Left kidney (tissue), 8 donors: ENCODE measurements at places on chromosomes 13 and 19.

GRCh38 chr19:35034588-35035382 lies 4.5 kb downstream of the SCN1B start:
- no peak for DNase-seq

GRCh38 chr19:19515642-19516519 lies at the start of gene NDUFA13:
NDUFA13 (plus strand) TSS chr19:19516225; CDS start chr19:19516239, 14 bp downstream.
- DNase-seq: peak; percentile 97

- DNase-seq: no peak
Observed at GRCh38 chr13:90769387-90769786, 578.1 kb upstream of the MIR17HG start.

DNA sequence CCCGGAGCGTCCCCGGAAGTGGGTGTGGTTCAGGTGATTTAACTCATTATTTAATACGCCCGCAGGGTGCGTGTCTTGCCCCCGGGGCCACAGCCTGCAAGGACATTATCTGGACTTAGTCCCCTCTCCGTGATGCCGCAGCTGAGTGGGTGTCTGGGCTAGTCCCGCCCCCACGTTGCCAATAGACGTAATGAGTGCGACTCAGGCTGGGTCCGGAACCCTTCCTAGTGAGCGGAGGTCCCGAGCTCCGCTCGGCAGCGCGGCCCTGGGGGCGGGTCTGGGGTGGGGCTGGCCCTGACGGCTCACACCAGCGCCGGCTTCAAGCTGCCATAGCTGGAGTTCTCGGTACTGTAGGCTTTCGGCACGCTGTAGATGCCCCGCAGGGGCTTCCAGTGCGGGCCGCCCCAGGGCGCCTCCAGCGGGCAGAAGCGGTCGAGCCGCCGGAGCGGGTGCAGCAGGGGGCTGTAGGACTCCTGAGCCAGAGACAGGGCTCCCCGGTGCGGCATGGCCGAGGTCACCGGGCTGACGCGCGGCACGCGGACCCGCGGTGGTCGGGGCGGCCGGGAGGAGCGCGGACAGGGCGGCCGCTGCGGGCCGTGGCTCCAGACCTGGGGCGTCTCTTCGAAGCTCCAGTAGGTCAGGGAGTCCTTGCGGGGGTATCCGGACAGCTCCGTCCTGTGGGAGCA lies 918 bp upstream of the LHB start:
- DNase-seq: no peak

DNA sequence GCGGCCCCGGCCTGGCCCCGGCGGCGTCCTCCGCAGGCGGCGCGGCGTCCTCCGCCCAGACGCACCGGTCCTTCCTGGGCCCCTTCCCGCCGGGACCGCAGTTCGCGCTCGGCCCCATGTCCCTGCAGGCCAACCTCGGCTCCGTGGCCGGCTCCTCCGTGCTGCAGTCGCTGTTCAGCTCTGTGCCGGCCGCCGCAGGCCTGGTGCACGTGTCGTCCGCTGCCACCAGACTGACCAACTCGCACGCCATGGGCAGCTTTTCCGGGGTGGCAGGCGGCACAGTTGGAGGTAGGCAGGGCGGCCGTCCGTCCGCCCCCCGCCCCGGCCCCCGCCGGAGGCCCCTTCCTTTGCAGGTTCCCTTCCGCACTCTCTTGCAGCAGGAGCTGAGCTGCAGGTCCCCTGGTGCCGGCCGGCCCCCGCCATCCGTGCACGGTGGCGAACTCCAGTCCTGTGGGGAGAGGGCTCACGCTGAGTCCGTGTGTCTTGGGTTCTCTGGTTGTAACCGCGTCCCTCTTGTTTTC lies 9.2 kb downstream of the PLEKHJ1 start:
- DNase-seq: no peak

DNA sequence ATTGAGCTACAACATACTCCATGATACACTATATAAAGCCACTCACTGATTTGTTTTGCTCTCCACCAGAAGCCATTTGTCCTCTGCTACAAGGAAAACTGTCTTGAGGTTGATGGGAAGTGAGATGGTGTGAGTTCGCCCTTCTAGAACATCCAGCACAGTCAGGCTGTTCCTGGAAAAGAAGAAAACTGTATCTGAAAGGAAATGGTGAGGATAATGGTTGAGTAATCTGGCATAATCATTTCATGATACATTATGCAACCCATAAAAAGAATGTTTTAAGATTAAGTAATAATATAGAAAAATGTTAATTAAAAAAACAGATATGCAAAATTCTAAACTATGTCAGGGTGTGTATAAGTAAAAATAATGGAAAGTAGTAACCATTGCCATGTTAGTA lies 233.9 kb downstream of the RGCC start:
- no peak for DNase-seq

- no peak for DNase-seq
Observed at GRCh38 chr19:3693025-3693925, 7.0 kb downstream of the PIP5K1C start.

DNA sequence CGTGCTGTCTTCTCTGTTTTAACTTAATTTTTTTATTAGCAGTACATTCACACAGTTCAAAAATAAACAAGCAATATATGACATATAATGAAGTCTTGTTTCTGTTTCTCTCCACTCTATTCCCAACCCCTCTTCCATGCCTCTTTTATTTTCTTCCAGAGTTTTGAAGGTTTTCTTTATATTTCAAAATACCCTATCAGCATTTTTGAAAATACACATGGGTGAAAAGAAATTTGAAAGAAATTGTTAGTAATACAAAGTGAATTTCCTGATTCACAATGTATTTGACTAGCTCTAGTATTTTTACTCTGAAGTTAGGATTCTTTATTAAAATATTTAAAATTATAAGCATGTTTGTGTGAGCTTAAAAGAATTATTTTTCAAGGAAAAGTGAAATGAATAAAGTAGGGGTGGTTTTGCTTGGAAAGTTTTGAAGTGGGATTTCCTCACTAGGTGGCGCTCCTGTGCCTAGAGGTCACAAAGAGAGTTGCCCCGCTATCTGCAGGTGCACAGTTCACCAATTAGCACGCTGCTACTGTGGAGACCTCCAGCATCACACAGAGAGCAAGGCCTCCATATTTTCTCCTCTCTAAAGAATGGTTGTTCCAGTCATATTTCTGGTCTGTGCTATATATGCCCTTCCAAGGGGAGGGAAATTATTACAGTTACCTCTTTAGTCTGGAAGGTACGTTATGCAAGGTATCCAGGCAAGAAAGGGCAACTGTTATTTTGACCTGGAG lies 37.6 kb downstream of the SOX21 start:
- DNase-seq: peak; percentile 39

DNA sequence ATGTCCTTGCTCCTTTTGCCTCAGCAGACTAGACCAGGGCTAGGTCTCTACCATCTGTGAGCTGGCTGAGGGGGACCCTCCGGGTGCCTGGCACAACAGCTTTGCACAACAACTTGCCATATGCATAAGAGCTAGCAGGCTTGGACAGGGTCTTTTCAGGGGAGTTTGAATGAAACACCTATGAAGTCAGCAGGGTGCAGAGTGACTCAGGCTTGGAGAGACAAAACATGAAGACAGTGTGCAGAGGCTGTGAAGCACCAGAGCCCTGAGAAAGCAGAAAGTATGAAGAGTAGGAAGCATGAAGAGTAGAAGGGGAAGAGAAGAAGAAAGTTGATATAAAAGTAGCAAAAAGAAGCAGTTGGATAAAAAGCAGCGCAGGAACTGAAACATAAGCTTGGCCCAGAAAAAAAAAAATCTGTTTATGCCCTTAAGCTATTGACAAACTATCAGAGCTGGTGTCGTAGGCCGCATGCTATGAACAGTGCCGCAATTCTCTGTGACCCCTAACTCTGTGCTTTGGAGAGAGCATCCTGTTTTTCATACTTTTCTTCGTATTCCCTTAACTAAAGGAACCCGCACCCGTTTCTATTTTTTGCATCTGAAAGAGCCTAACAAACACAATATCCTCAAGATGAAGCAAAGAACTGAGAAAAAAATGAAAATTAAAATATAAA lies 52.7 kb upstream of the FAM216B start:
- DNase-seq: no peak

GRCh38 chr13:52738719-52739467 lies 727 bp downstream of the CNMD start:
- peak; percentile 34 for DNase-seq

- no peak for DNase-seq
Observed at GRCh38 chr19:49190781-49191180, 33.2 kb downstream of the TRPM4 start.

- no peak for DNase-seq
Observed at GRCh38 chr13:107035778-107036177, 467.8 kb upstream of the ARGLU1 start.

- no peak for DNase-seq
Observed at GRCh38 chr13:30976025-30976424, 43.6 kb downstream of the TEX26 start.

DNA sequence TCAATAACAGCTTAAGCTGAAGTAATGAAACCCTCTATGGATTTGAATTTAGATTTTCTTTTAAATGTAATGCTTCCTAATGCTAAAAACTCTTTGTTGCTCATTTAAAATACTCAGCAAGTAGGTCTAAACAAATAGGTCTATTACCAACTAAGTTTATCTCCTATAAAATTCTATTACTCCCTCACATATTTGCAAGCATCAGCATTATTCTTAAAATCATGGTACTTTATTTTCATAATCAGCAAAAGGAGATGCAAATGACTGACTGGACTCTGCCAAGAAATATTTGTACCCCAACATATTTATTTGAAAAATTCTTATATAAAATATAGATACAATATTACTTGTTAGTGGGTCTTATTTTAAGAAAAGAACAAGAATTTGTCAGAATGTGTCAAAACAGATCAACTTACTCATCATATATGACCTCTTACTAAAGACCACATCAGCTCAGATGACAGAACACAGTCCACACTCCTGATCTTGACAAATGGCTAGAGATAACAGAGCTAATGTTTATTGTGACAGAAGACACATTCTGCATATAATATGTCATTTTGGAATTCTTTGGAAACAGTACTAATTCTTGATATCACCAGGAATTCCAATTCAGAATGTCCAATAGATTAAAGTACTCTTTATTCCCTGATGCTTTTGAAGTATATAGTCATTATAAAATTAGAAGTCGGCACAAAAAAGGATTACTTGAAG lies 704.6 kb upstream of the PCDH9 start:
- DNase-seq: no peak

DNA sequence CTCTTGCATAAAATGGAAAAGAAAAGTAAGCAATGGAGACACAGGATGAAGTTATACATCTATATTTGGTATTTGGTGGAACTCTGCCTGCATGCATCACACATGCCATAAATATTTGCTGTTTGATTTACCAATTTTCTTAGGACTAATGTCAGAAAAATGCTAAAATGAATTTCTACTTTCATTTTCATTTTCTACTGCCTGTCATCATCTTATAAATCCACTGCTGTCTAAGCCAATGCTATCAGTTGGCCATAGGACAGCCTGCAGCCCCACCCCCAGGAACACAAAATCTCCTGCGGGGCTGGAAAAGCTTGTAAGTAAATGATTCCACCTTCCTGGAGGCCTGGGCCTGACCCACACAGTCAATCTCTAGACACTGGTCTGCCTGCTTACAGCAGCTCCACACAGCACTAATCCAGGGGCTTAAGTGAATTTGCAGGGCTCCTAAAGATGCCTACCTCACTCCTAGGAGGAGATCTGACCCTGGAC lies 122.0 kb downstream of the ENOX1 start:
- DNase-seq: peak; percentile 11

GRCh38 chr19:2494447-2495129 lies 18.7 kb downstream of the GADD45B start:
- DNase-seq: no peak

DNA sequence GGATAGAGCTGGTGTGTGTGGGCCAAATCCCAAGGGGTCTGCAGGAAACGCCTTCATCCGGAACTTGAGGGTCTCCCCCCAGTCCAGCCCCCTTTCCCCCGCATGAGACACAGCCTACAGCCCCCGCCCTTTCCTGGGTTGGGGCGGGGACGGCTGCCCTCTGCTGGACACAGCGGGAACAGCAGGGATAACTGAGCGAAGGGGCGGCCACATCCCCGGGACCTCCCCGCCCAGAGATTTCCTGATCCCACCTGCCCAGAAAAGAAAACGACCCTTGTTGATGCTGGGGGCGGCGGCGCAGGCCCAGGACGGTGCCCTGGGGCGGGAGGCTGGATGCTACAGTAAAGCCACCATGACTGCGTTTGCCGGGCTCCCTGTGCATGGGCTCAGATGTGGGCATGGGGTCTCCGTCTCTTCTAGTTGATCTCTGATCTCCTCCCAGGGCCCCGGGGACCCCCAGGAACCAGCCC lies 14.2 kb downstream of the ONECUT3 start:
- DNase-seq: no peak

DNA sequence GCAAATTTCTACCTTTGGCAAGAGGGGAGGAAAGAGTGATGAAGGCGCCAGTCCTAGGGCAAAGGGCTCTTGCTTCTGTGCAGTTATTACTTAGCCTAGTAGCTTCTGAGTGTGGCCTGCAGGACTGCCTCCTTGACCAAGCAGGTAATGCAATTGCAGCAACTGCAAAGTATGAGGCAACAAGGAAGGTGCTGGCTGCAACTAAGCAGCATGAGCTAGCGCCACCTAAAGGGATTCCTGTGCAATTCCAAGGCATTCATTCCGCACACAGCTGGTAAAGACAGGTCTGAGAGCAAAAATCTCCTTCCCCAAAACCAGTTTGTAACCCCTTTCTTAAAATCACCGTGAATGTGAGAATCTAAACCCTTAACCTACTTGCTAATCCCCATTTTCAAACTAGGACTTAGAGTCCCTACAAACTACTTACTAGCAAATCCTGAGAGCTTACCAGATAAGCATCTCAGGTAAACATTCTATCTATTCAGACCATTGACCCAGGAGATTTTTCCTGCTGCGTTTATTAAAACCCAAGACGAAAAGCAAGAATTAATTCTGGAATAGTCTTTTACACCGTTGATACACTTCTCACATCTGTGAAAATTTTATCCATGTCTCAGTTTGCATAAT lies 62.9 kb downstream of the DCT start:
- no peak for DNase-seq

- no peak for DNase-seq
Observed at GRCh38 chr19:19451429-19452242, 46.2 kb downstream of the GATAD2A start.

DNA sequence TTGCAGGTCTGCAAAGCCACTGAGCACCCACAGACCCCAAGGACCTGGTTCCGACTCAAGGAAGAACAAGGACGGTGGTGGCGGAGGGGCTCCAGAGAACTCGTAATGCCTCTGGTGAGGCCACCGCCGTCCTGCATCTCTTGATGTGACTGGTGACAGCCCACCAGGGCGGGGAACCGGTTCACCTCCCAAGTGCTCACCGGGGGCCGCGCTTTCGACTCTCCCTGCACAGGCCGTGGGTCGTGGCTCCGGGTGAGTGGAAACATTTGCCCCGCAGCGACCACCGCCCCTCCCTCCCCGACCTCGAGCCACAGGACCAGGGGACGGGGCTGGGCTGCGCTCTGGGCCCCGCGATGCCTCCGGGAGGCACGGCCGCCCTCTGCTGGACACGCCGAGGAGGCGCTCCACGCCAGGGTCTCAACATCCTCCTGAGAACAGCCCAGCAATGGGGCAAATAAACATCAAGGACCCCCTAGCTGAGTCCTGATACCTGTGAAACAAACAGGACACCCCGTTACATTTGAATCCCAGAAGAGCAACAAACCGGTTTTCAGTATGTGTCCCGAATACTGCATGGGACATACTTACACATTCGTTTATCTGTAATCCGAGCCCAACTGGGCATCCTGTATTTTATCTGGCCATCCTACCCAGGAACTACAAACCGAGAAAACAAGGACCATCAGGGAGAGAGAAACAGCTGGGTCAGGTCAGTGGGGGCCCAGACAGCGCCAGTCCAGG lies 3.9 kb upstream of the PLPP2 start:
- DNase-seq: no peak
